ENCODE measurements at places on chromosomes 4 and X.

DNA sequence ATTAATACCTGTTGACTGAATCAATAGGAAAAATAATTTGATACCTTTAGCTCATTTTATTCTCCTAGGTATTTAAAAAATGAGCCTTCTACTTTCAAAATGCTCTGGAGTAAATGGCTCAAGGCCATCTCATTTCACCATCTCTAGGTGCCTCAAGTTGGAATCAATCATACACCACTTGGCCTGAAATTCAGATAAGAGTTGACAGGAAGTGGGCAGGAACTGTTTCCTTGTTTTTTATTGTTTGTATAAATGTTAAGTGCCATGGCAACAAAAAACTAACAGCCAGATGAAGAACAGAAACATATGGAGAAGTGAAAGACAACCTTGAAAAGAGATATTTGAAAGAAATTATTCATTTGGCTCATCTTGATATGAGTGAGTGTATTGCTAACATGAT, 12.4 kb downstream of the LIMCH1 start:
- DNase-seq, result no peak

DNA sequence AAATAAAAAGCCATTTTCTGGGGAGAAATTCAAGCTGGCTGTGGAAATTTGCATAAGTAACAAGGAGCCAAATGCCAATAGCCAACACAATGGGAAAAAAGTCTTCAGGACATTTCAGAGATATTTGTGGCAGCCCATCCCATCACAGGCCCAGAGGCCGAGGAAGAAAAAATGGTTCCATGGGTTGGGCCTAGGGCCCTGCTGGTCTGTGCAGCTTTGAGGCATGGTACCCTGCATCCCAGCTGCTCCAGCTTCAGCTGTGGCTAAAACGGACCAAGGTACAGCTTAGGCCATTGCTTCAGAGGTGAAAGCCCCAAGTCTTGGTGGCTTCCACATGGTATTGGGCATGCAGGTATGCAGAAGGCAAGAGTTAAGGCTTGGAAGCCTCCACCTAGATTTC, 14.2 kb upstream of the IL9R start:
- DNase-seq, result no peak

DNA sequence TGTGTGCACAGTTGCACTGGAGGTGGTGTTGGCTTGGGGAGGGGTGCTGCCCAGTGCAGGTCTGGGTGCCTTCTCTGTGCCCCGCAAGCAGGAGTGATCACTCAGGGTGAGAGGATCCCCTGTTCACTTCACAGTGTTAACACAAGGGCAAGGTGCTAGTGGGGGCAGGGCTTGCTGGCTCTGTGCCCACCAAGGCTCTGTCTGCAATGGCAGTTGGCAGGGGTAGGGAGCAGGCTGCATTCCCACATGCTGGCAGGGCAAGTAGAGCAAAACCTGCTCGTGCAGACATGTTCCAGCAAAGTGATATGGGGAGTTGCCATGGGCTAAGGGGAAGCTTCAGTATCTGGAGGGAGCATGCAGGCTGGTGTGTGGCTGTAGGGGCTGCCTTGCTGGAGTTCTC, 428.0 kb downstream of the ZNF674 start:
- DNase-seq, result no peak

- DNase-seq, result no peak
Observed at GRCh38 chr4:95417531-95417930, 131.2 kb downstream of the UNC5C start.

GRCh38 chr4:108978066-108978465, 215.2 kb upstream of the ETNPPL start:
- DNase-seq, result no peak

DNA sequence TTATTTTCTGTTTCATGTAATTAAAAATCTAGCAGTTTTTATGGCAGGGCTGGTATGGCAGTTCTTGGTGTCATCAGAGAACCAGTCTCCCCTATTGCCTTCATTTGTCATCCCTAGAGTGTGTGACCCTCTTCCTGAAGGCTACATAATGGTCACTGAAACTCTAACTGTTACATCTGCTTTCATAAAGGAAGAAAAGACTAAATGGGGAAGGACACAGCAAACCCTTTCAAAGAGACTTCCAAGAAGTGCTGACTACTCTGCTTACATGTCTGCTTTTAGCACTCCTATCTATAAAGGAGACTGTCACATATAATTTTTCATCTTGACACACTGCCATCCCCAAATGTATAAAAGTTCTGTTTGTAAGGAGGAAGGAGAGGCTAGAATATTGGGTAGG, 105.9 kb upstream of the DIAPH2 start:
- no peak for DNase-seq

Data from trophoblast cell (in vitro differentiated cells and primary cell).